Renal cortex interstitium (tissue), 15 donors: ENCODE measurements at places on chromosomes 13 and 19.

DNA sequence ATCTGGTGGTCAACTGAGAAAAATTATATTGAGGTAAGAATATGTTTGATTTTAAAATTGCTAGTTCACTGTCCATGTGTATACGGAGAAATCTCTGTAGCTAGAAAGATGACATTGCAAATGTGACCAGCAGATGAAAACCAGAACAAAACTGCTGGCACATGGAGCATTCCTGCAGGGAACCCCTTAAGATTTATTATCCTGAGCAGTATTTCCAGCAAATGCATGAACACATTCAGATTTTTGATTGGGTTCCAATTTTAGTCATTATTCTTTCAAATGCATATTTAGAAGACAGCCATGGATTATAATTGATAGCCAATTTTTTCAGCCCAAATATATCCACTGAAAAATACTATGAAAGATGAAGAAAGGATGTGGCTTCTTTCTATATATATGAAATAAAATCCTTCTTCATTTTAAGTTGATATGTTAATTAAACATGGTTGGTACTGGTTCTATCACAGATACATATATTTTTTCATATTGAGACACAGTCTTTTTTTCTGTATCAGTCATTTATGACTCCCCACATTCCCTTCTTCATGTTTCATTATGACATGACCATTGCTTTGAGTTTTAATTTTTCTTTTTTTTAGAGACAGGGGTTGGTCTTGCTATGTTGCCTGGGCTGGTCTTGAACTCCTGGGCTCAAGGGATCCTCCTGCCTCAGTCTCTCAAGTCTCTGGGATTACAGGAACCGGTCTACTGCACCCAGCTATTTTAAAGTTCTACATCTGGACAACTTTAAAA, 376.5 kb downstream of the KLF12 start:
- no peak for DNase-seq

- no peak for DNase-seq
These were observed 68.8 kb downstream of the LMO7 start for GRCh38 chr13:75704927-75705288.

DNA sequence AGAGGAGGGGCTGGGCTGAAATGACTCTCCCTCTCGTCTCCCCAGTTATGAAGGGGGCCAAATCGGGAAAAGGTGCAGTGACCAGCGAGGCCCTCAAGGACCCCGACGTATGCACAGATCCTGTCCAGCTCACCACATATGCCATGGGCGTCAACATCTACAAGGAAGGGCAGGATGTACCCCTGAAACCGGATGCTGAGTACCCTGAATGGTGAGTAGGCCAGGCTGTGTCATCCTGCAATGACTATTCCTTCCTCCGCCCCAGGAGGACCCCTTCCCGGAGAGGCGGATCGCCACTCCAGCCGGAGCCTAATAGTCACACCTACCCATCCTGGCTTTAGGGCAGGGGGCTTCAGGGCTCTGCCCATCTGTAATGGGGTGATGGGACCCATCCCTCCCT, 2.6 kb downstream of the MRPL54 start:
- no peak for DNase-seq

DNA sequence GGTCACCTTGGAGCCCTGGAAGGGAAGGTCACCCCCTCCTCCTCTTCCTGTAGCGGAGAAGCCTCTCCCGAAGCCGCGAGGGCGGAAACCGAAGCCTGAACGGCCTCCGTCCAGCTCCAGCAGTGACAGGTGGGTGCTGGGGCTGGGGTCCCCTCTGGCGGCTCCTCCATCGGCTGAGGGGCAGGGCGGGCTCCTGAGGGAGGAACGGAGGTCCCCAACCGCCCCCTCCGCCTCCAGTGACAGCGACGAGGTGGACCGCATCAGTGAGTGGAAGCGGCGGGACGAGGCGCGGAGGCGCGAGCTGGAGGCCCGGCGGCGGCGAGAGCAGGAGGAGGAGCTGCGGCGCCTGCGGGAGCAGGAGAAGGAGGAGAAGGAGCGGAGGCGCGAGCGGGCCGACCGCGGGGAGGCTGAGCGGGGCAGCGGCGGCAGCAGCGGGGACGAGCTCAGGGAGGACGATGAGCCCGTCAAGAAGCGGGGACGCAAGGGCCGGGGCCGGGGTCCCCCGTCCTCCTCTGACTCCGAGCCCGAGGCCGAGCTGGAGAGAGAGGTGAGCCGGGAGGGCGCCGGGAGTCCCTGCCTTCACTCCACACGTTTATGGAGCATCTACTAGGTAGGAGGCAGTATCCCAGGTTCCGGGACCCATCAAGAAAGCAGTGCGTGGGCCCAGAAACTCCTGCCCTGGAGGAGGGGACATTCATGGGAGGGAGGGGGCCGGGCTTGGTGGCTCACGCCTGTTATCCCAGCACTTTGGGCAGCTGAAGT, 22.0 kb downstream of the HDGFL2 start:
- no peak for DNase-seq

GRCh38 chr13:90014038-90014437, 1333.4 kb upstream of the MIR17HG start:
- DNase-seq, result no peak

DNA sequence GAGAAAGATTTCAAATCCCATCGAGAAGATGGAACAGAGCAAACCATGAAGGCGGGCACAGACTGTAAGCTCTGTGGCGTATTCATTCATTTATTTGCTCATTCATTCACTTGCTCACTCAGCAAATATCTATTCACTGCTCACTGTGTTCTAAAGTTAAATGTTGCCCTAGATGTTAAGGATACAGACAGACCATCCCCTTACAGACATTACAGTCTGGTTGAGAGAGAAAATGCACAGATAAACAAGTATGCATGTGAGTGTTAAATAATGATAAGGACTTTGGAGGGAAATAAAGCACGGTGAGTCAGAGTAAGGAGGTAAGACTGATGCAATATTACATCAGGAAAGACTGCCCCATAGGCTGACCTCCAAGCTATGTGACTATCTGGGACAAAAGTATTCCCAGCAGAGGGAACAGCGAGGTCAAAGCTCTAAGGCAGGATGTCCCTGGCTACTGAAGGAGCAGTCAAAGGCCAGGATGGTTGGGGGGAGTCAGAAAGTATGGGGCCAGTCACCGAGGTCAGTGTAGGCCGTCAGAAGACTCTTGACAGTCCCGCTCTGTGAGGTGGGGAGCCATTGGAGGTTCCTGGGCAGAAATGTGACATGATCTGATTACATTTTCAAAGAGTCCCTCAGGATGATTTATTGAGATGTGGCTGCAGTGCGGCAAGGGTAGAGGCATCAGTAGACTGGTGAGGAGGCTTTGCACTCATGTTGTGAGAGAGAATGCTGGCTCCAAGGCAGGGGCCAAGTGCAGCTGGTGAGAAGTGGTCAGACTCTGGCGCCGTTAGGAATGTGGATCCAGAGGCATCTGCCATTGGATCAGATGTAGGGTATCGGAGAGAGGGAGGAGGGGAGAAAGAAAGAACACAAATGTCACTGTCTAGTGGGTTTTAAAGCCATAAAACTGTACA, 37.9 kb downstream of the MBNL2 start:
- DNase-seq, result no peak

DNA sequence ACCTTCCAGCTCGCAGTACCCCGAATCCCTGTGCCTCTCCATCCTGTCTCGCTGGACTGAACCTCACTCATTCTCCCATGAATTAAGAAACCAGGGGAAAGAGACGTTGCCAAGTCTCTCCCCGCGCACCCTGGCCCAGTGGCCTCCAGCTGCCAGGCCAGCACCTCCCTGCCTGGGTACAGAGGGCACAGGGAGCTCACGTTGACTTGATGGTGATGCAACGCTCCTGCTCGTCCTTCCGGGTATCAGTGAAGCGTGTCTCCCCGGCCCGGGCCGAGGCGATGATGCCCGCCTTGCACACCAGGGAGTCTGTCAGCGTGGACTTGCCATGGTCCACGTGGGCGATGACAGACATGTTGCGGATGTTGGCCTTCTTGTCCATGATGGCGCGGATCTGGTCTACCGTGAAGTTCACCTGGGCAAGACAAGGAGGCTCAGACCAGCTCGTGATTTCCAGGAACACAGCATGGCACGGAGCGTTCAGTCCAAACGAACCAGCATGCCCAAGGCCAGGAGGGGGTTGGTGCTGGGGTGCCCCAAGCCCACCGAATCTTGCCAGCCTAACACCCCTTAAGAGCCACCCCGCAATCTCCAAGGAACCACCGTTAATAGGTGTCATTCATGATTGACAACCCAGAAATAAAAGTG, 1.2 kb downstream of the EEF2 start:
- DNase-seq, result no peak

DNA sequence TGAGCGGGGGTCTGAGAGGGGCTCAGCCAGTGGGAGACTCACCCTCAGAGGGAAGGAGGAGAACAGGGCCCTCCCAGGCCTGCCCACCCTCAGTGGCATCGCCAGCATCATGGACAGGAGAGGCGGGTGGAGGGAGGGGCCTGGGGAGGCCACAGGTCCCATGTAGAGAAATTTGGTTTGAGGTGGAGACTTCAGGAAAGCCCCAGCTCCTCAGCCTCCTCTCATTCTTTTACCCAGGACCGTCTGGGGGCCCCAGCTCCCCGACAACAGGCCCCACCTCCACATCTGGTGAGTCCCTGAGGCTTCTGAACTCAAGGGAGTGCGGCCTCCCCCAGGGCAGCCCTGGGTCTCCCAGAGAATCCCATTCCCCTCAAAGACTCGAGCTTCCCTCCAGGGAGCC, 3.1 kb downstream of the LILRB1 start:
- DNase-seq, result no peak

GRCh38 chr19:40598121-40598917, 2.9 kb upstream of the LTBP4 start:
- no peak for DNase-seq

DNA sequence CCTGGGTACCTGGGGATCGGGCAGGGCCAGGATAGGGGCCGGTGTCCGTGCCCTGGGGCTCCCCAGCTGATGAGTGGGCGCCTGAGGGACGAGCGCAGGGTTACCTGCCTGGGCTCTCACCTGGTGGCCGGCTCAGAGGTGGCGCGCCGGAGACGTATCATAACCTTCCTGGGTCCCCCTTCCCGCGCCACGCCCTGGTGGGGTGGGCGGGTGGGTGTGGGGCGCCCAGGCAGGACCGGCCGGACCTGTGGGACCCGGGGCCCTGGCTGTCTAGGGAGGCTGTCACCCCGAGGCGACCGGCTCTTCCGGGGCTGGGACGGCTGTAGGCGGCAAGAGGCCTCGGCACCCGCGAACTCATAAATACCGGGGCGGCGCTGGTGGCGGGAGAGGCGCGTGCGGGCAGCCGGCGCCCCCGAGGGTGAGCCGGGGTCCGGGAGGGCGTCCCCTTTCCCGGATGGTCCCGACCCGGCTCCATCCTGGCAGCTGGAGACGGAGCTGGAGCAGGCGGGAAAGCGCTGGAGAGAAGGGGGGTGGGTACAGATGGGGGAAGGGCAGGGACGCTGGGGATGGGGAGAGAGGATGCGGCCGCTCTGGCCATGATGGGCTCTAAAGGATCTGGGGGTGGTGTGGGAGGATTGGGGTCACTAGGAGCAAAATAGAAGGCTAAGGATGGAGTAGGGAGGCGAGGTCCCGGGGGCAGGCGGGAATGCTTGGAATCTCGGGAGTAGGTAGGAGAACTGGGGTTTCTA, at the start of gene ACP7:
ACP7 (plus strand) TSS at position 386 of the 749 bp plus-strand sequence. CDS start 902 bp downstream, outside the sequence.
- DNase-seq, result no peak

- DNase-seq, result no peak
These were observed 38.6 kb downstream of the ELL start for GRCh38 chr19:18483119-18483890.

- DNase-seq, result no peak
These were observed 3.4 kb downstream of the IGFLR1 start for GRCh38 chr19:35738887-35739229.

DNA sequence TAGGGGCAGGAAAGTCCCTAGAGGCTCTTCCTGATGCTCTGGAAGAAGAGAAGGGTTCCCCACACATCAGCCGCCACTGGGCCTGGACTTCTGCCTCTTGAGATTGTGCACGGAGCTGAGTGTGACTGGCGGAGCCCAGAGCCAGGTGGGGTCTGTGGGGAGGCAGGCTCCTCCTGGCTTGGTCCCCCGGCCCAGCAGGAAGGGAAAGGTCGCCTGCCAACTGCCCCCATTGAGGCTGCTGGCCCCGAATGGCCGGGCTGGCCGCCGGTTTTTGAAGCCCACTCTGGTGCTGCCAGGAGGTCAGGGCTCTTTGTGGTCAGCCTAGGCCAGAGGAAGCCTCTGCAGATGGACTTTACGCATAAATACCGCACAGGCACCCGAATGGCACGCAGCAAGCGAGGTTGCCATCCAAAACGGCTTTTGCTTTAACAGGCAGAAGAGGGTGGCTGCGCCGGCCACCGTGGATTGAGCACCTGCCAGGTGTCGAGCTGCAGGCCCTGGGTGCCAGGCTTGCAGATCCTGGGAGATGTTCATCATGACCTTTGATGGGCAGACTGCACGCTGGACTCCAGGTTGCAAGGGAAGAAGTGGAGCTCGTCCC, 5.0 kb downstream of the DAZAP1 start:
- DNase-seq, result no peak

GRCh38 chr19:28943651-28944050, 269.3 kb downstream of the UQCRFS1 start:
- no peak for DNase-seq

DNA sequence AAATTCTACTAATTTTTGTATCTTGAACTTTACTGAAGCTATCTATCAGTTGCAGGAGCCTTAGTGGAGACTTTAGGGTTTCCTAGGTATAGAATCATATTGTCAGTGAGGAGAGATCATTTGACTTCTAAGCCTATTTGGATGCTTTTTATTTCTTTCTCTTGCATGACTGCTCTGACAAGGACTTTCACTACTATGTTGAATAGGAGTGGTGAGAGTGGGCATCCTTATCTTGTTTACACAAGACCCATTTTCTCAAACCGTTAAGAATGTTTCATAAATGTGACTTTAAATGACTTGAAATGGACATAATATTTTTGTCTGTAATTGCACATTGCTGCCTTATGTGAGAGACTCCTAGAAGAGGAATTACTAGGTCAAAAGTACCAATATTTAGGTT, 17.9 kb upstream of the CSNK1A1L start:
- no peak for DNase-seq

DNA sequence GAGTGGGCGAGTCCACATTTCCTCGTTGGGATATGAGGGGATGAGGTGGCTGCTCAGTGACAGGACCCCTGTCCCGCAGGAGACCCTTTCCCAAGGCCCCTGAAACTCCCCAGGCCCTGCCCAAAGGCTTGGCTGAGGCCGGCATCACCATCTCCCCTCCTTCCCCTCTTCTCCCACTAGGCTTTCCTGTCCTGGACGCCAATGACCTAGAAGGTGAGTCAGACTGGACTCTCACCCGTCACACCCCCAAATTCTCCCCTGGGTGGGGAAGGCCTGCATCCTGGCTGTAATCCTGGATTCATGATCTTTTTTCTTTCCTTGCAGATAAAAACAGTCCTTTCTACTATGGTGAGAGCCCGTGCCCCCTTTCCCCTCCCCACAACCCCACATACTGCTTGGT, 5.3 kb downstream of the FXYD3 start:
- DNase-seq, result no peak
